M059J (cell line): ENCODE measurements at places on chromosomes 5 and 9.
A peak's percentile ranks its signal among the peaks of the same experiment; 100 is the strongest.

- DNase-seq: peak; percentile 71
Observed at GRCh38 chr9:110180511-110181434, 27.2 kb downstream of the C9orf152 start.

DNA sequence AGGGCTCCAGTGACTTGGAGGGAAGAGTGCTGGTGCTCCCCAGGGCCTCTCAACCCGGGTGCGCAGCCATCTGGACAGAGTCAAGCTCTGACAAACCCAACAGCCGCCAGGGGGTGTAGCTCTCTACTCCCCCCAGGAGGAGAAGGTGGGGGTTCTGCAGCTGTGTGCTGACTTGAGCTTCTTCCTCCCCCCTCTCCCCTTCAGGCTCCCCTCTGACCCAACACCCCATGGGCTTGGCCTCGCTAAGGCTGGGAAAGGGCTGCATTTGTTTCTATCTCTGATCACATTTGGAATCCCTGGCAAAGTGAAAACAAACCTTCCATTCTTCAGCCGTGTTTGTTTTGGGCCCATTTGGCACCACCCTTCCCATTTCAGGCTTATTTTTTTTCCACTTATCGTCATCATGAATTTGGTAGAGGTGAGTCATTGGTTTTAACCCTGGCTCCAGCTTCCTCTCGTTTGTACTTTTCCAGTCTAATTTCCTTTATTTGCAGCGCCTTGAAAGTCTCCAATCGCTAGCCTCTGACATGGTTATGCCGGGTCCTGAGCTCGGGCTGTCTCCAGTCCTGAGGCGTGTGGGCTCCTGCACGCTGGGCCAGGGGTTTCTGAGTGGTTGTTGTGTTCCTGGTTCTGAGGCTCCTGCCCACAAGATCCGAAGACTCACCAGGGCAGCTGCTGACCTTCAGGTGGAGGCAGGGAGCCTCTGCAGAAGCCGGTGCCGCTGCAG lies 36.1 kb downstream of the DAP start:
- DNase-seq: peak; percentile 96

DNA sequence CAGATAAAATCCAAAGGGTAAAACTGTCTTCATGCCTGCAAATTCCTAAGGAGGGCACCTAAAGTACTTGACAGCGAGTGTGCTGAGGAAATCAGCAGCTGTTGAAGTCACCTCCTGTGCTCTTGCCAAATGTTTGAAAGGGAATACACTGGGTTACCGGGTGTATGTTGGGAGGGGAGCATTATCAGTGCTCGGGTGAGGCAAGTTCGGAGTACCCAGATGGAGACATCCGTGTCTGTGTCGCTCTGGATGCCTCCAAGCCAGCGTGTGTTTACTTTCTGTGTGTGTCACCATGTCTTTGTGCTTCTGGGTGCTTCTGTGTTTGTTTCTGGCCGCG lies 727 bp upstream of the ADRB2 start:
- DNase-seq: peak; percentile 65

GRCh38 chr5:180133971-180134508 lies 62.5 kb upstream of the RNF130 start:
- no peak for DNase-seq
